Hippocampal formation (tissue), 2 donors: ENCODE measurements at places on chromosomes 5 and 9.

DNA sequence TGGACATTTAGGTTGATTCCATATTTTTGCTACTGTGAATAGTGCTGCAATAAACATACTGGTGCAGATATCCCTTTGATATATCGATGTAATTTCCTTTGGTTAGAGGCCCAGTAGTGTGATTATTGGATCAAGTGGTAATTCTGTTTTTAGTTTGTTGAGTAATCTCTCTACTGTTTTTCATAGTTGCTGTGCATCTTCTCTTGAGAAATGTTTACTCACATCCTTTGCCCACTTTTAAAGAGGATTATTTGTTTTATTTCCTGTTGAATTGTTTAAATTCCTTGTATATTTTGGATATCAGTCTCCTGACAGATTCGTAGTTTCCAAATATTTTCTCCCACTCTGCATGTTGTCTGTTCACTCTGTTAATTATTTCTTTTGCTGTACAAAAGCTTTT, 352.6 kb upstream of the TARS1 start:
- DNase-seq, result no peak

GRCh38 chr5:160441311-160441781, 19.7 kb downstream of the PTTG1 start:
- no peak for DNase-seq

- DNase-seq, result peak; percentile 47
Observed at GRCh38 chr5:170278611-170279458, 18.7 kb downstream of the LCP2 start.

DNA sequence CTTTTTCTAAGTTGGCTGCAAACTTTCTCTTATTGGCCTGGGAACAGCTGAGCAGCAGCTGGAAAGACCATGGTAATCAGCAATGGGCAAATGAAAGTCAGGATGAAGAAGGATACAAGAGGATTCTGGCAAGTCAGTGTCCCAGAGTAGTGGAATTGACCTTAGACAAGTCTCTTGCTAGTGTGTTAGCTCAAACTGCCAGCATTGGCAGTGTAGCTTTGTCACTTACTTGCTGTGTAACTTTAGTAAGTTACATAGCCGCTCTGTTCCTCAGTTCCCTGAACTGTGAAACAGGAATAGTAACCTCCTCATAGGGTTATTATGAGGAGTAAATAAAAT, 3.6 kb downstream of the ALDH1A1 start:
- DNase-seq, result no peak

GRCh38 chr9:2838371-2839000, 5.4 kb downstream of the PUM3 start:
- no peak for DNase-seq

DNA sequence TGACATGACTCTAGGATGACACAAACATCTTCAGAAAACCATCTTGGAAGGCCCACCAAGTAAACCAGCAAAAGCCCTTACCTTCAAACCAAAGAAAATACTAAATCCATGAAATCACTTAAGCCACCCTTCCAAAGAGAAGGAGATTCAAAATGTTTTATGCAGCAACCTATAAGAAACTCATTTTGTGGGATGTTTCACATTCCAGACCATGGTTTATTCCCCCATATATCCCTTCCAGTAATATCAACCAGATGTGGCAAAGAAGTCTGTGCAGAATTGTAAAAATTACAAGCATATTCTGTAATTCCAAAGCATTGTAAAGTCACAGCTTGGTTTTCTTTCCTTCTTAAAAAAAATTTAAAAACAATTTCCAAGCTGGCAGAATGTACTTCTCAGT, 117.4 kb downstream of the SLIT3 start:
- no peak for DNase-seq
